ENCODE measurements at places on chromosomes 11 and 22.

DNA sequence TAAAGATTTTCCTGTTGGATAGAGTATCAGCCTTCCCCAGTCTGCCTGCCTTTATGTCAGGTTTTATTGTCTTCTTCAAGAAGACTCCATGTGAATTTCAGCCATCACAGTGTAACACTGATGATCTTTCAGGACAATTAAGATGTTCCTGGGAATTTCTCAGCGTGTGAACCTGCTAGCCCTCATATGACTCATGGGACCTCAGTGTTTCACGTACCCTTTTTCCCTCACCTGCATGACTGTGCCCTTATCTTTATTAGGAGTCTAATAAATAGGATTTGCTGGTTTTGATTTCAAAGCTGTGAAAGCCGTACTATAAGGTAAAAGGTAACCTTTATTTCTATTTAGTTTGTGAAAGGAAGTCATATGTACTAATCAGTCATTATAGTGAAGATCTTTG is 81.7 kb upstream of the MYO18B start:
- DNase-seq: no peak

DNA sequence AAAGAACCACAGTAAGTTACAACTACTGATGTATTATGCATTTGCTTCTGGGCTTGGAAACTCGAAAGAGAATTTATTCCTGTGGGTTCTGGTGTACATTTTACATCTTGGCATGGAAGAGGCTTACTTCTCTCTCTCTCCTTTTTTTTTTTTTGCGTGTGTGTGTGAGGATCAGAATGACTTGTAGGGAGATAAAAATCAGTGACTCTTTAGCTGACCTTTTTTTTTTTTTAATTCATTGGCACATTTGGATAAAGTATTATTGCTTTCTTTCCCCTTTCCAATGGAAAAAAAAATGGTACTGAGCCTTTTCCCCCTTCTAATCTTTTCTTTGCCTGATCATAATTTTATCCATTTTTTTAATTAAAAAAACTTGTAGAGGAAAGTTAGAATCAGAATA is 43.5 kb downstream of the EXT2 start:
- DNase-seq: no peak

DNA sequence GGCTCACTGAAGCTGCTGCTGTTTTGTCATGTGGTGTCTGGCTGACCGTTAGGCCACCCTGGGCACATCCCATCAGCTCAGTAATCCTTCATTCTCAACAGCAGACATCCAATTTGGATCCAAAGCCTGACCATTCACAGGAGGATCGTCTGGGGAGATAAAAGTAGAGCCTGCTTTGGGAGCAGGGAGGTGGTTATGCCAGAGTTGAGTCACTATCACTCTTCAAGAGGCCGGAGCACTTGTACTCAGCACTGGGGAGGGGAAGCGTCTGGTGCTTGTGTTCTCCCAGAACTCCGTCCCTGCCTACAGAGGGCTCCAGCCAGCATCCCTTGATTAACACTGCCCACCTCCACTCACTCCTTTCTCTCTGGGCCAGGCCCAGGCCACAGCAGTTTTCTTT is 382.6 kb downstream of the OPCML start:
- no peak for DNase-seq

- DNase-seq: no peak
Measured at GRCh38 chr11:68734111-68734510, 17.2 kb downstream of the TESMIN start.

GRCh38 chr22:37164505-37164887 is 14.8 kb upstream of the IL2RB start:
- DNase-seq: no peak

- no peak for DNase-seq
Measured at GRCh38 chr11:114090225-114090910, 30.9 kb downstream of the ZBTB16 start.
